ENCODE measurements at places on chromosomes 3 and 15. TPM values are rescaled to one million over a fixed set of nuclear protein-coding genes. Genes with fewer than 3 reads are reported as not detected.
A peak's percentile ranks its signal among the peaks of the same experiment; 100 is the strongest.

TRANK1 gene
- 4.3 TPM for total RNA-seq

DAZL gene
- total RNA-seq: not detected

- H3K27me3 ChIP-seq: no peaks in the 10 kb centered on the region
- no peak overlapping the region for H3K27ac ChIP-seq
Measured at GRCh38 chr3:19485267-19485666, 337.0 kb downstream of the KCNH8 start.

DNA sequence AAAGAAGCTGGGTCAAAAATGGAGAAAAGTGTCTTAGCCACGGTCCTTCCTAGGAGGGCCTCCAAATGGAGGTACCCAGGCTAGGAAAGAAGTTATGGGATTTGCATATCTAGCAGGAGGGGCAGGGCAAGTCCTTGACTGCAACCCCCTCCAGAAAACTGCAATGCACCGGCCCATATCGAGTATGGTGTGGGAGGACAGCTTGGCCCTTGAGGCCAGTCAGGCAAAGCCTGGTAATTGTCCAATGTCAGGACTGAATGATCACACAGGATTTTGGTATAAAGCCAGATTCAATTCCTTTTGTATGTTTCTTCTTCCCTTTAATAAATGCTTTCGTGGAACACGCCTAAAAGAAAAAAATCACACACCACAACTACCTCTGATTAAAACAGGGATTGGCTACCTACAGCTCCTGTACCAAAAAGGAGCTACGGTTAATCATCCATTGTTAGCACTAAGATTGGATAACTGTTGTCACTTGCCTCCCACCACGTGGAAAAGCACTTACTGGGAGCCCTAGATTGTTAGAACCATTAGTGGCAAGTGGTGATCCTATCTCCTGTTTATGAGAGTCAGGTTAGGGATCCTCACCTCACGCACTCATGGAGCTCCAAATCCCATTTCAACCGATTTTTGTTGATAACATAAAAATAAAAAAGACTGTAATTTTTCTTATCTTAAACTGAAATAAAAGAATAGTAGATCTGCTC, 1.2 kb downstream of the ZNF770 start:
- no peaks in the 10 kb centered on the region for H3K36me3 ChIP-seq
- H3K4me1 ChIP-seq: peaks cover 4% of the 10 kb centered on the region
- H3K27ac ChIP-seq: peak overlapping the region; percentile 98
- no peak for DNase-seq
- peak overlapping the region; percentile 90 for H3K4me3 ChIP-seq

LIPH gene
- 5.8 TPM for total RNA-seq

TMEM207 gene
- total RNA-seq: 0.65 TPM

- no peak for DNase-seq
- H3K4me3 ChIP-seq: no peak overlapping the region
- H3K36me3 ChIP-seq: no peaks in the 10 kb centered on the region
- no peaks in the 10 kb centered on the region for H3K27me3 ChIP-seq
- H3K4me1 ChIP-seq: no peaks in the 10 kb centered on the region
Measured at GRCh38 chr15:25470230-25470629, 31.4 kb upstream of the UBE3A start.

- H3K36me3 ChIP-seq: no peaks in the 10 kb centered on the region
- peak overlapping the region; percentile 65 for H3K27ac ChIP-seq
- H3K4me1 ChIP-seq: peaks cover 44% of the 10 kb centered on the region
- H3K4me3 ChIP-seq: no peak overlapping the region
- no peaks in the 10 kb centered on the region for H3K27me3 ChIP-seq
Measured at GRCh38 chr15:85563328-85563727, 182.9 kb downstream of the AKAP13 start.

ATP13A4 gene
- total RNA-seq: 1.2 TPM

GRCh38 chr3:148707601-148708380, 10.1 kb downstream of the AGTR1 start:
- no peak overlapping the region for H3K27ac ChIP-seq
- no peaks in the 10 kb centered on the region for H3K36me3 ChIP-seq
- DNase-seq: no peak
- no peaks in the 10 kb centered on the region for H3K4me1 ChIP-seq
- H3K4me3 ChIP-seq: no peak overlapping the region

DNA sequence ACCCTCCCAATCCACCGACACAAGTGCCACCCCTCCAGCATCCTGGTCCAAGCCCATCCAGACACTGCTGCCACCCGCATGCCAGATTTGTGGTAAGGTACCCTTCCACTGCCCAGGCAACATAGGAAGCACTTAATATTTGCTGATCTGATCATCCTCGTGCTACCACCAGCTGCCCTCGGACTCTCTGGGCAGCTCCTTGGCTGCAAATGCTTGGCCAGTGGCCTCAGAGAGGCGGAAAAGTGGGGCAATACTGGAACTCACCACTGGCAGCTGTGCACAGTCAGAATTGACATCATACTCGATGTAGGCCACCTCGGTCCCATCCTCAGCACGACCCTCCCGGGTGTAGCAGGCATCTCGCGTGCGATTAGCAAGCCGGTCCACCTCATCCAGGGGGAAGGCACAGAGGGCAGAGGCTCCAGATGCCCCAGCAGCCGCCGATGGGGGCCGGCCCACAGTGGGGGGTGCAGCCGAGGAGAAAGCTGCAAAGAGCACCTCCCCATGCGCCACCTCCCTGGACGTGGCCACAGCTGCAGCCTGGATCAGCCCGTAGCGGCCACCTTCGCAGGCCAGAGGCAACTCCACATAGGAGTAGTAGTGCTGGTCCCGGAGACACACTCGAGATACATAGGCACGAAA, 6.5 kb downstream of the PLXNB1 start:
- H3K4me1 ChIP-seq: peaks cover 23% of the 10 kb centered on the region
- no peak overlapping the region for H3K27ac ChIP-seq

DNA sequence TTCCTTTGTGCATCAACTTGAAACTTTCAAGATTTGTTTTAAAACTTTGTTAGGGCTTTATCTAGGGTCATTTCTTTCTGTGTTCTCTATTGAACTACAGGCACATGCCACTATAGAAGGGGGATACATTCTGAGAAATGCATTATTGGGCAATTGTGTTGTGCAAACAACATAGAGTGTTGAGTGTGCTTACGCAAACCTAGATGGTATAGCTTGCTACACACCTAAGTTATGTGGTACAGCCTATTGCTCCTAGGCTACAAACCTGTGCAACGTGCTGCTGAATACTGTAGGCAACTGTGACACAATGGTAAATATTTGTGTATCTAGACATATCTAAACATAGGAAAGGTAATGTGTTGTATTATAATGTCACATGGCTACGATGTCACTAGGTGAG, 33.0 kb upstream of the KLF13 start:
- H3K27me3 ChIP-seq: no peaks in the 10 kb centered on the region
- no peaks in the 10 kb centered on the region for H3K36me3 ChIP-seq

DNA sequence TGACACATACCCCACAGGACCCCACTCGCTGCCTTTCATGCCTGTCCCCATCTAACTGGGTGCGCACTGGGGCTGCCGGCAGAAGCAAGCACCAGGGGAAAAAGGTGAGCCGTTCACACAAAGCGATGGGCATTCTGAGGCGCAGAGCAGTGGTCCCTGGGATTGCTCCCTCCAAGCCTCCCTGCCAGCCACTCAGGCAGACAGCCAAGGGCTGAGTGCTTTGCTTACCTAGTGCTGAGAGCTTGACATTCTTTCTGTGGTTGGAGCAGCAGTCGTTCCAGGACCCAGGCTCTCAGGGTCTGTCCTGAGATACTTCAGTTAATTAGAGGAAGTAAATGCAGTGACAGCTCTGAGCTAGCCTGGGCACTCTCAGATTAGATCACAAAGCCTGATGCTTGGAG, 5.7 kb downstream of the ESYT3 start:
- H3K27me3 ChIP-seq: no peaks in the 10 kb centered on the region
- no peak overlapping the region for H3K4me3 ChIP-seq
- no peaks in the 10 kb centered on the region for H3K36me3 ChIP-seq
- DNase-seq: no peak
- peaks cover 39% of the 10 kb centered on the region for H3K4me1 ChIP-seq

- H3K27ac ChIP-seq: no peak overlapping the region
- no peak for DNase-seq
- no peak overlapping the region for H3K4me3 ChIP-seq
Measured at GRCh38 chr3:49534581-49535441, 19.5 kb upstream of the BSN start.

- no peaks in the 10 kb centered on the region for H3K4me1 ChIP-seq
- peak overlapping the region; percentile 12 for H3K27ac ChIP-seq
- H3K36me3 ChIP-seq: 0 out of 2 replicates have a peak, but pooled peaks cover 1% of the 10 kb centered on the region
Measured at GRCh38 chr3:51669241-51670052, 1.6 kb upstream of the TEX264 start.

- DNase-seq: no peak
- H3K27ac ChIP-seq: no peak overlapping the region
- no peak overlapping the region for H3K4me3 ChIP-seq
- H3K27me3 ChIP-seq: no peaks in the 10 kb centered on the region
Measured at GRCh38 chr3:194098081-194098842, 37.7 kb upstream of the HES1 start.

ELL3 gene
- total RNA-seq: not detected

- no peaks in the 10 kb centered on the region for H3K4me1 ChIP-seq
- DNase-seq: no peak
- no peaks in the 10 kb centered on the region for H3K27me3 ChIP-seq
- H3K27ac ChIP-seq: no peak overlapping the region
- no peak overlapping the region for H3K4me3 ChIP-seq
Measured at GRCh38 chr3:27114684-27115083, 254.5 kb downstream of the NEK10 start.

- H3K4me3 ChIP-seq: no peak overlapping the region
- no peak for DNase-seq
- H3K27me3 ChIP-seq: no peaks in the 10 kb centered on the region
- no peak overlapping the region for H3K27ac ChIP-seq
Measured at GRCh38 chr3:177760803-177761202, 563.5 kb upstream of the TBL1XR1 start.

GPR171 gene
- total RNA-seq: not detected

DNA sequence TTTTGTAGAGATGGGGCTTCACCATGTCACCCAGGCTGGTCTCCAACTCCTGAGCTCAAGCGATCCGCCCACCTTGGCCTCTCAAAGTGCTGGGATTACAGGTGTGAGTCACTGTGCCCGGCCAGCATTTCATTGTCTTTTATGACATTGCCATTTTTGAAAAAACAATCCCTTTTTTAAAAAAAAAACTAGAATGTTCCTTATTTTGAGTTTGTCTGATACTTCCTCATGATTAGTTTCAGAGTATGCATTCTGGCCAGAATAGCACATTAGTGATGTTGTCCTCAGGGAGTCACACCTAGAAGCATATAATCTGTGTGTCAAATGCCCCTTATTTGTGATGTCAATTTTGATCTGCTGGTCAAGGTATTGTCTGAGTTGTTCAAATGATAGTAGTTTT, 21.2 kb upstream of the NMD3 start:
- no peak overlapping the region for H3K4me3 ChIP-seq
- H3K36me3 ChIP-seq: no peaks in the 10 kb centered on the region
- no peak overlapping the region for H3K27ac ChIP-seq
- no peaks in the 10 kb centered on the region for H3K4me1 ChIP-seq

- DNase-seq: peak; percentile 15
- no peak overlapping the region for H3K4me3 ChIP-seq
- no peaks in the 10 kb centered on the region for H3K4me1 ChIP-seq
- no peaks in the 10 kb centered on the region for H3K27me3 ChIP-seq
- H3K27ac ChIP-seq: no peak overlapping the region
Measured at GRCh38 chr3:100893590-100893989, 99.6 kb downstream of the ABI3BP start.

Data from Caco-2 (cell line).